Uterine smooth muscle cell (primary cell): ENCODE measurements at places on chromosomes 2 and 18. TPM values are rescaled to one million over a fixed set of nuclear protein-coding genes. Genes with fewer than 3 reads are reported as not detected.

The DNAJC5G gene
- total RNA-seq: not detected in 2 replicates

The RGPD4 gene
- not detected in 2 replicates for total RNA-seq

The ZBTB7C gene
- total RNA-seq: not detected in 2 replicates

The CXCR1 gene
- not detected in 2 replicates for total RNA-seq

The AQP12B gene
- total RNA-seq: not detected in 2 replicates

The CACNB4 gene
- 0.33 and 0.87 TPM in 2 replicates for total RNA-seq

The SP5 gene
- total RNA-seq: not detected in 2 replicates

The LYPD6B gene
- not detected in 2 replicates for total RNA-seq

The ACVR1C gene
- 0.25 and 0.33 TPM in 2 replicates for total RNA-seq

The IHH gene
- 0.11 TPM in 1 of 2 replicates, not detected in the other for total RNA-seq

The VPS54 gene
- 25.7 and 33.4 TPM in 2 replicates for total RNA-seq

The SPP2 gene
- total RNA-seq: not detected in 2 replicates

The PROKR1 gene
- total RNA-seq: not detected in 2 replicates

The BMP10 gene
- total RNA-seq: not detected in 2 replicates

The VPS4B gene
- total RNA-seq: 51.6 and 52.9 TPM in 2 replicates

The ARHGAP28 gene
- total RNA-seq: 5.2 and 5.9 TPM in 2 replicates

The HOXD9 gene
- 0.66 and 0.75 TPM in 2 replicates for total RNA-seq

The ZCCHC2 gene
- total RNA-seq: 5.6 and 8.2 TPM in 2 replicates

The KRCC1 gene
- 26.7 and 34.5 TPM in 2 replicates for total RNA-seq

The UGT1A8 gene
- total RNA-seq: 0.12 TPM in 1 of 2 replicates, not detected in the other

The C2orf74 gene
- 13.3 and 14.1 TPM in 2 replicates for total RNA-seq

The CCDC141 gene
- 0.11 TPM in 1 of 2 replicates, not detected in the other for total RNA-seq

The PAX8 gene
- total RNA-seq: 0.12 and 0.89 TPM in 2 replicates

The VIT gene
- 0.37 and 1.5 TPM in 2 replicates for total RNA-seq

The TWIST2 gene
- total RNA-seq: 86.7 and 102 TPM in 2 replicates

The GNAL gene
- total RNA-seq: 0.22 and 0.50 TPM in 2 replicates

The ASAP2 gene
- 43.5 and 44.8 TPM in 2 replicates for total RNA-seq

The HIBCH gene
- 17.3 and 20.7 TPM in 2 replicates for total RNA-seq

The MAP3K20 gene
- 125 and 161 TPM in 2 replicates for total RNA-seq

The KLHL29 gene
- total RNA-seq: 3.8 and 5.5 TPM in 2 replicates

The EML6 gene
- total RNA-seq: 0.62 and 1.1 TPM in 2 replicates

The TTN gene
- total RNA-seq: 1.7 and 3.9 TPM in 2 replicates

The NRP2 gene
- total RNA-seq: 118 and 159 TPM in 2 replicates

The LBX2 gene
- 1.4 and 2.0 TPM in 2 replicates for total RNA-seq

The SGO2 gene
- total RNA-seq: 9.9 and 27.8 TPM in 2 replicates

The AFG3L2 gene
- 60.0 and 64.6 TPM in 2 replicates for total RNA-seq

The RAD51AP2 gene
- total RNA-seq: 0.11 TPM in 1 of 2 replicates, not detected in the other

The SERPINB3 gene
- total RNA-seq: not detected in 2 replicates

The LRRC30 gene
- total RNA-seq: not detected in 2 replicates

The TRABD2A gene
- 2.5 and 4.8 TPM in 2 replicates for total RNA-seq

The CRYBA2 gene
- total RNA-seq: not detected in 2 replicates

The DPYSL5 gene
- not detected in 2 replicates for total RNA-seq

The NYAP2 gene
- total RNA-seq: not detected in 2 replicates

The ABCG5 gene
- total RNA-seq: not detected in 2 replicates
